ENCODE measurements at places on chromosomes 12 and 14.

- no peak for DNase-seq
These were observed 2.6 kb downstream of the EGLN3 start for GRCh38 chr14:33948145-33948868.

DNA sequence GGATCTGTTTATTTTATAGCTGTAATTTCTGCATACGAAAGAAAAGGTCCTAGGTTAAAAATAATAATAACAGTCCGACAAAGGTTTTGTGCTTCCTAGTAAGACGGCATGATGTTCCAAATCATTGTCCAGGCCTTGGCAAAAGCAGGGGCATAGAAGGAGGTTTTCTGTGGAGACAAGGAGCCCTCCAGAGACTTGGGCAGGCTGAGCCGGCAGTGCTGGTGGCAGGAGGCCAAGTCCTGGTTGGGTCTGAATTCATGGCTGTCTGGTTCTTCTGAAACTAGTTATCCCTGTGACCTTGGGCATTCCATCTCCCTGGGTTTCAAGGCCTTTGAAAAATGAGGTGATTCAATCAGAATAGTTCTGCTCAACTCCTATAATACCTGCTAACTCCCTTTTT lies 44.0 kb downstream of the KCNK13 start:
- DNase-seq: no peak

DNA sequence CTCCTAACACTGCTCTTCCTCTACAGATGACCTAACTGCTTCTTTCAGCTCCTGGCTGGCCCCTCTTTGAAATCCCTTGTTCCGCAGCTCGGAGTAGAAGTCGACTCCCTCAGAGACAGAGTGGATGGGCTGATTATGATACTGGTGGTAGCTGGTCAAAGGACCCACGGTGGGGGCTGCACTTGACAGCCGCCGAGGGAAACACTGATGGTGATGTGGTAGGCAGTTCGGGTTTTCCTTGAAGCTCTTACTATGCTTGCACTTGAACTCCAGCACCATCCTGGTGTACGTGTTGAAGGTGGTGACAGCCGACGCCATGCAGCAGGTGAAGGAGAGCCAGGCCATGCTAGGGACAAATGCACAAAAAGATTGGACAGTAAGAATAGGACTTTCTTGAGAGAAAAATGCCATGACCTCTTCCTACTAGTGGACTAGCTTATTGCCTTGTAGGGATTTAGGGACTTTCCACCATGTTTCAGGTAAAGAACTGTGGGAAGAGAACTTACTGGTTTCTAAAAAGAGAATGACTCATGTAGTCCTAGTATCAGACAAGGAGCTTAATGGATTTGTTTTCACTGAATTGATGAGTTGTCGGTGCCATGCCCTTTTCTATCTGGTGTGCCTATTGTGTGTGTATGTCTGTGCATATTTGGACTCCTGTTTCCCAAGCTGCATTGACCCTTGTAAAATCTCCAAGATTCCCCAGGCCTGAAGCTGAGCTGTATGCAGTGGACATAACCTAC lies 18.4 kb downstream of the GSG1 start:
- DNase-seq: no peak

GRCh38 chr14:73358187-73358586 lies 100.2 kb downstream of the NUMB start:
- DNase-seq: no peak

DNA sequence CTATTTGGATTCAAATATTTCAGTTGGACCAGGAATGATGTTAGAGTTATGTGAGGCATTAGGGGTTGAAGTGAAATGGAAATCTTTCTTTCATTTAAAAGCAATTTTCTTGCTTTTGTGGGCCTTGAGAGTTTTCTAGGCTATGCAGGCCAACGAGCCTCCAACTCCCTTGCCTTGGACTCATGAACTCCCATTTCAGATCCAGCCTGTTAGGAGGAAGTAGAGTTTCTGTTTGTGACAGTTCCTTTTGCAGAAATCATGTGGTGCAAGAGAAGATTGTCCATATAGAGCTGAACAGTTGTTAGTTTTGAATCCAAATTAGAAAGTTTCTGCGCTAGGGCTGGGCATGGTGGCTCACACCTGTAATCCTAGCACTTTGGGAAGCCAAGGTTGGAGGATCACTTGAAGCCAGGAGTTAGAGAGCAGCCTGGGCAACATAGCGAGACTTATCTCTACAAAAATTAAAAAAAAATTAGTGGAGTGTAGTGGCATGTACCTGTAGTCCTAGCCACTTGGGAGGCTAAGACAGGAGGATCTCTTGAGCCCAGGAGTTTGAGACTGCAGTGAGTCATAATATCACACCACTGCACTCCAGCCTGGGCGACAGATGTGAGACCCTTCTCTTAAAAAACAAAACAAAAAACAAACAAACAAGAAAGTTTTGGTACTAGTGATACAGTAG lies 47.3 kb upstream of the MED13L start:
- DNase-seq: no peak

DNA sequence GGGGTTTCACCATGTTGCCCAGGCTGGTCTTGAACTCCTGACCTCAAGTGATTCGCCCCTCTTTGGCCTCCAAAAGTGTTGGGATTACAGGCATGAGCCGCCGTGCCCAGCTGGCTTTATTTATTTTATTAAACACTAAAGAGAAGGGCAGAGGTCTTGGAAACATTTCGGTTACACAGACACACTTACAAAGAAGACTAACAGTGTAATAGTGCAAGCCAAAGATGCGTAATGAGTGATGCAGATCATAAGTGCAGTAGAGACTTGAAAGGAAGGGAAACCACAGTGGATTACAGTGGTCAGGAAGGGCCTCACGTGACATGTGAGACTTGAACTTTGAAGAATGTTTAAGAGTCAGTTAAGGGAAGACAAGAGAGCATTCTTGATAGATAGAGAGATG lies 33.9 kb upstream of the CDK17 start:
- peak; percentile 75 for DNase-seq

DNA sequence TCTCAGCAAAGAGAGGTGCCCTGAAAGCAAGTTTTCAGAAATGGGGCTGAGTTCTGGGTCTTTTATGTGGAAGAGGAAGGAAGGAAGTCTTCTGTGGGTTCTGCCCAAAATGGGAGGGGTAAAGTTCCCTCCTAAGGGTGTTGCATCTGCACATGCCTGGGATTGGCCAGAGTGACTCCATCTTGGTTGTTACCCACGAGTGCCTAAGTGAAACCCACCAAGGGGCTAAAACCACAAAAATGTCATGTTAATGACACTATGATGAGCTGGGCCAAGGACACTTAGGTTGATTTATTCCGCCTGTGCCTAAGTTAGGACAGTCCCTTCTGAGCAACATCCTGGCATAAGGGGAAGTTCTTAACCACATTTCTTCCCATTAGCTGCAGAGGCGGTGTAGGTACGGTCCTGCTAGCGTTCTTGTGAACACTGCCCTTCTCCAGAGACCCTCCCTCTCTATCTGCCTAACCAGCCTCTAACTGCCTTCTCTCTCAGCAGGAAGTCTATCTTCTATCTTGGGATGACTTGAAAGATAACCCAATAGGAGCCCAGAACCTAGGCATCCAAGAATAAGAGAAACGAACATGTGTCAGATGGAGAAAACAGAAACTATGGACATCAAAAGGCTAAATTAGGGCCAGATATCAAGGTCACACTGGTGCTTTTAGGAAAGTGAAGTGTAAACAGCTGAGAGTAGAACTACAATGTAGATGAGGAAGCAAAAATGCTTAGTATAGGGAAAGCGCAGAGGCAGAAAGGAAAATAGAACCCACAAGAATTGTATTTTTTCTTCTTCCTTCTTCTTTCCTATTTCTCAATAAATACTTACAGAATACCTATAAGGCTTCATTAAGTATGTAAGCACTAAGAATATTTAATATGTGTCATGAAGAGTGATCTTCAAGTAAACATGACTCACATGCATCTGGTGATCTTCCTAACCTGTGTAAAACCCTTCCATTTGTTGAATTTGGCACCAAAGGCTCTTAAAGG lies 104.2 kb upstream of the AMN1 start:
- DNase-seq: no peak

DNA sequence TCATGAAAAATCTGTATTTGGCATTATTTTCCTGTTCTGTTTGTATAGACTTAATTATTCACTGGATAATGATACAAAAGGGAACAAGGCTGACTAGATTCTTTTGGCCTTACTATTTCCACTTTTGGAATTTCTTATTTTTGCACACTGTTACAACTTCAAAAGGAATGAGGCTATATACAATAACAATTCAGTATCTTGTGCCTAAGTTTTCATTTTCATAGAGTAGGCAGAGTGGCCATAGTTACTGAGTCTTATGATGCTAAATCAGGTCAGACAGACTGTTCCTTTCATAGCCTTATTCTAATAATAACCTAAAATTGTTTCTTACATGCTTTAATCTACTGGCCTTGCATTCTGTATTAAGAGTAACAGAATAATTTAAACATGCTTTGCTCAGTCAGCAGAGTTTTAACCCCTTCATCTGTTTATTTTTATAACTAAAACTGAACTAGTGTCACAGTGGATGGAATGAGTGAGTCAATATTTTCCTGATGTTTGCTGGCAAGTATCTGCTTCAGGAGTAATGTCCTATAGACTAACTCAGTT lies 10.5 kb downstream of the TTC8 start:
- DNase-seq: peak; percentile 37

- no peak for DNase-seq
These were observed 240.0 kb downstream of the BMP4 start for GRCh38 chr14:53716578-53716977.

- DNase-seq: no peak
These were observed 85.4 kb downstream of the CHGA start for GRCh38 chr14:93008381-93008780.

GRCh38 chr12:106790020-106790419 lies 15.5 kb downstream of the RIC8B start:
- no peak for DNase-seq

- DNase-seq: no peak
These were observed 30.0 kb downstream of the HCFC2 start for GRCh38 chr12:104094284-104094683.

DNA sequence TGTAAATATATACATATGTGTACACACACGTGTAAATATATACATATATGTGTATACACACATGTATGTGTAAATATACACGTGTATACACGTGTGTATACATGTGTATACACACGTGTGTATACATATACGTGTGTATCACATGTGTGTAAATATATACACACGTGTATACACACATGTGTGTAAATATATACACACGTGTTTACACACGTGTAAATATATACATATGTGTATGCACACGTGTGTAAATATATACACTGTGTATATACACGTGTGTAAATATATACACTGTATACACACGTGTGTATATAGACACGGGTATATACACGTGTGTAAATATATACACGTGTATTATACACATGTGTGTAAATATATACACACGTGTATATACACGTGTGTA lies 71.7 kb downstream of the RPAP3 start:
- no peak for DNase-seq

DNA sequence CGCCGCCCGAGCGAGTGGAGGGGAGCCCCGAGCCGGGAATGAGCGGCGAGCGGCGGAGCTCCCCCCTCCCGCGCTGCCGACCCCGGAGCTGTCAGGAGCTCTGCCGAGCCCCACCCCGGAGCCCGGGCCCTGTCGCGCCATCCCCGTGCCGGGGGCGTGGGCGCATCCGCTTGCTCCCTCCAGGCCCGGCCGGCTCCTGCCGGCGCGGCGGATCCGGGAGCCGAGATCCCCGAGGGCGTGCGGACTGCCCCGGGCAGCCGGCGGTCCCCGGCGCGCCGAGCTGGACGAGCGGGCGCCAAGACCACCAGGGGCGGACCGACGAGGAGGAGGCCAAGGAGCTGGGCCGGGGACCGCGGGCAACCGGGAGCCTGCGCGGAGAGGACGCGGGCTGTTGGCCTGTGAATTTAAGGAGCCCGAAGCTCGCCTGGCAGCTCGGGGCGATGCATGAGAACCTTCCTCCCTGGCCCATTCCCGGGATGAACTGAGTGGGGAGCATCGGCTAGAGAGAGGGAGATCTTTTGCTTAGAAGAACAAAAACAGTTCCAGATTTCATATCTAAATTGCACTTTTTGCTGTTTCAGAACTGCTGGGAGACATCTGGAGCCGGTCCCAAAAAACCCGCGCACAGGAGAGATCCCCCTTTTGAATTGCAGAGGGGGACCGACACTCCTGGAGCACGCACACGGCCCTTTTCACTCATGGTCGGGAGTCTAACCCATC lies 2.0 kb downstream of the PTHLH start:
- DNase-seq: no peak

DNA sequence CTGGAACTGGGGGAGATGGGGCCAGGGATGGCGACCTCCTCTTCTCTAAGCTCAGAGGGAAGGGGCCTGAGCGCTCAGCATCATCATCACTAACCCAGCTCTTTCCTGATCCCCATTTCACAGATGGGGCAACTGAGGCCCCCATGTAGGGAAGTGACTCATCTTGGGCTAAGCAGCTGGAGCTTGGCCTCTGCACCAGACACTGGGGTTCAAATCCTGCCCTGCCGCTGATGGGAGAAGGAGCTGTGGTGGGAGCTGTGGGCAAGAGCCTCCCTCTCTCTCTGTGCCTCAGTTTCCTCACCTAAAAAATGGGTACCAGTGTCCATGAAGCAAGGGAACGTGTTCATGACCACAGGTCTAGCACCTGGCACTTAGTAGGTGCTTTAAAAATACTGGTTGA lies 2.6 kb upstream of the TRPV4 start:
- no peak for DNase-seq

DNA sequence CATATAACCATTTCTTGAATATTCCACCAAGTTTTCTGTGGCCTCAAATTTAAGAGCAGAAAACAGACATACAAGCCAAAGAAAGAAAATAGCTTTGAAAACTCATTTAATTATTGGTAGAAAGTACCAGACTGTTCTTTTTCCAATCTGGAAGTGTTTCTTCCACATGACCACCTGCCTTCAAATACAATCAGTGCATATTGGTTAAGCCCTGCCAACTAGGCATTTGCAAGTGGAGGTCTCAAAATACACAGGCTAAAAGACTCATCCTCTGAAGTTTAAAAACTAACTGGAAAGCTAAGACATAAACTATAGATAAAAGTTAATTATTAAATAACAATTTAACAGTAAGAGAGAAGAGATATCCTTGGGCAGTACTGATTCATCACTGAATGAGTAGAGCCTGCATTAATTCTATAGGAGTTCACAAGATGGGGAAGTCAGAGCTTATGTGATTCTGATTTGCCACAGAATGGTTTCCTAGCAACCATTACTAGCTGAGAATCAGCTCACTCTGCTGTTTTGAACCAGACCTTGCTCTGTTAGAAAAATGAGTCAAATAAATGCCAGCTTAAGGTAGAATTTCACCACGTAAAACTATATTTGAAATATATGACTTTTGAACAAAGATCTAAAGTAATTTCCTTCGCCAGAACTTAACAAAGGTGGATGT lies 433.8 kb downstream of the FUT8 start:
- no peak for DNase-seq

GRCh38 chr12:43293396-43293795 lies 258.6 kb downstream of the ADAMTS20 start:
- no peak for DNase-seq

- DNase-seq: no peak
These were observed 473.1 kb downstream of the ATP23 start for GRCh38 chr12:58414398-58414871.

Measured in GM04503 (cell line).